ENCODE measurements at places on chromosomes 1 and 21. TPM values are rescaled to one million over a fixed set of nuclear protein-coding genes. Genes with fewer than 3 reads are reported as not detected.

Gene A3GALT2
- not detected for total RNA-seq

Gene RBM11
- total RNA-seq: 14.8 TPM

Gene LCA5L
- total RNA-seq: 5.4 TPM

Gene FAM167B
- total RNA-seq: 4.0 TPM

Gene CYP4A22
- not detected for total RNA-seq

Gene S100A1
- total RNA-seq: 139 TPM

Gene SPRR2A
- not detected for total RNA-seq

Gene FCAMR
- not detected for total RNA-seq

Gene SDC3
- total RNA-seq: 19.5 TPM

GRCh38 chr1:206699626-206700025 lies 14.9 kb downstream of the MAPKAPK2 start:
- no peaks in the 10 kb centered on the region for H3K36me3 ChIP-seq
- H3K27me3 ChIP-seq: no peaks in the 10 kb centered on the region
- no peak overlapping the region for H3K27ac ChIP-seq

- DNase-seq: no peak
- H3K4me1 ChIP-seq: no peaks in the 10 kb centered on the region
- no peak overlapping the region for H3K4me3 ChIP-seq
Observed at GRCh38 chr1:105544475-105544874, 1512.0 kb upstream of the PRMT6 start.

- H3K27me3 ChIP-seq: no peaks in the 10 kb centered on the region
- H3K4me1 ChIP-seq: no peaks in the 10 kb centered on the region
- H3K27ac ChIP-seq: no peak overlapping the region
- H3K36me3 ChIP-seq: no peaks in the 10 kb centered on the region
Observed at GRCh38 chr21:46173573-46173972, 10.7 kb downstream of the SPATC1L start.

- no peak overlapping the region for H3K4me3 ChIP-seq
- DNase-seq: peak; percentile 64
Observed at GRCh38 chr1:6423321-6423999, 1.1 kb upstream of the ESPN start.

- peak overlapping the region; percentile 83 for H3K27ac ChIP-seq
- H3K4me1 ChIP-seq: peaks cover 54% of the 10 kb centered on the region
- no peaks in the 10 kb centered on the region for H3K36me3 ChIP-seq
- peak; percentile 56 for DNase-seq
- H3K4me3 ChIP-seq: no peak overlapping the region
- H3K27me3 ChIP-seq: no peaks in the 10 kb centered on the region
Observed at GRCh38 chr1:234963180-234963903, 165.3 kb downstream of the TOMM20 start.

DNA sequence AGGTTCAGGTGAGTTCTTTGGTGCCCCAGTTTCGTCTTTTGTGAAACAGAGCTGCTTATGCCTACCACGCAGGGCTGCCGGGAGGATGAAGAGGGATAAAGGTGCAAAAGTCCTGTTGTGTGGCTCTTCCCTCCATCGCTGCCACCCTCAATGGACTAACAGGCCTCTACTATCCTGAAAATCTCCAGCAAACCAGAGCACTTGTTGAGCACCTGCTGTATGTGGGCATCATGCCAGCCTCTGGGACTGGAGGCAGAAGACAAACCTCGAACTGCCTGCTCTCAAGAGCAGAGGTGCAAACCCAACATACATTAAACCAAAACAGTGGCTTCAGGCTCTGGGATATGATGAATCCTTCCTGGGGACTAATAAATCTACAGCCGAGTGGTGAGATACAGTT lies 174.1 kb downstream of the ACTL8 start:
- no peak for DNase-seq
- no peaks in the 10 kb centered on the region for H3K4me1 ChIP-seq
- no peak overlapping the region for H3K4me3 ChIP-seq
- H3K27me3 ChIP-seq: no peaks in the 10 kb centered on the region

GRCh38 chr1:100989306-100990077 lies 36.1 kb downstream of the DPH5 start:
- H3K36me3 ChIP-seq: no peaks in the 10 kb centered on the region
- no peaks in the 10 kb centered on the region for H3K4me1 ChIP-seq
- H3K4me3 ChIP-seq: no peak overlapping the region
- no peak overlapping the region for H3K27ac ChIP-seq
- DNase-seq: no peak

GRCh38 chr1:9573723-9574122 lies 15.0 kb upstream of the TMEM201 start:
- H3K27ac ChIP-seq: no peak overlapping the region
- no peaks in the 10 kb centered on the region for H3K27me3 ChIP-seq
- H3K4me3 ChIP-seq: no peak overlapping the region

DNA sequence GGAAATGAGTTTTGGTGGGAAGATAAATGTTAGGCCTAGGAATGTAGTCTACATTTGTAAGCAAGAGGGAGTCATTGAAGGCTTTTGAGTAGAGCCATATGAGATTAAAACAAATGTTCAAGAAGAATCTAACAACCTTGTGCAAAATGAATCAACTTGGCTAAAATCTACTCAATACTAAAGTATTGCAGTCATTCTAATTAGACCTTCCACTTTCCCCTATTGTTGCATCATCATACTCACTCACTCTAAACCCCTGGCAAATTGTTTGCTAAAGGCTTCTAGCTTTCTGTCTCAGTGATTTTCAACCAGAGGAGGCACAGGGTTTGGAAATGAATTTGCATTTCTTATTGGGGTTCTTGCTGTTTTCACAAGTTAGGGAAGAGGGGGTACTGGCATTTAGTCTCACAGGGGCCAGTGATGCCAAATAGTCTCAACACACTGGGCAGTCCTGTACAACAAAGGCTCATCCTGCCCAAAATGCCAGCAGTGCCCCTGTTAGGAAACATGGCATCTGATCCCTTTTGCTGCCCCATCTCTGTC lies 85.3 kb downstream of the SEC16B start:
- DNase-seq: no peak
- no peaks in the 10 kb centered on the region for H3K27me3 ChIP-seq
- no peak overlapping the region for H3K27ac ChIP-seq
- H3K4me3 ChIP-seq: no peak overlapping the region
- no peaks in the 10 kb centered on the region for H3K36me3 ChIP-seq

- H3K27ac ChIP-seq: no peak overlapping the region
- H3K4me1 ChIP-seq: peaks cover 1% of the 10 kb centered on the region
- no peak overlapping the region for H3K4me3 ChIP-seq
- H3K36me3 ChIP-seq: no peaks in the 10 kb centered on the region
- H3K27me3 ChIP-seq: no peaks in the 10 kb centered on the region
- no peak for DNase-seq
Observed at GRCh38 chr21:25555492-25555891, 51.8 kb downstream of the MRPL39 start.

GRCh38 chr1:97764991-97765390 lies 155.8 kb downstream of the DPYD start:
- no peak for DNase-seq
- no peak overlapping the region for H3K4me3 ChIP-seq
- no peaks in the 10 kb centered on the region for H3K27me3 ChIP-seq
- H3K36me3 ChIP-seq: no peaks in the 10 kb centered on the region

All from thyroid gland (tissue), 4 donors.